ENCODE measurements at places on chromosomes 2 and 18. TPM values are rescaled to one million over a fixed set of nuclear protein-coding genes. Genes with fewer than 3 reads are reported as not detected.

Gene C2orf66
- 0.17 TPM for total RNA-seq

Gene FAM124B
- 0.44 TPM for total RNA-seq

Gene USP37
- total RNA-seq: 7.3 TPM

Gene GNAL
- 0.15 TPM for total RNA-seq

Gene PREB
- total RNA-seq: 40.2 TPM

Gene CYP1B1
- 184 TPM for total RNA-seq

Measured in smooth muscle cell of trachea (primary cell).